ENCODE measurements at places on chromosomes 13 and 19. TPM values are rescaled to one million over a fixed set of nuclear protein-coding genes. Genes with fewer than 3 reads are reported as not detected.

Gene NPAS1
- 1.7 TPM for total RNA-seq

Gene ZNF439
- total RNA-seq: 21.1 TPM

Gene RDH8
- not detected for total RNA-seq

Gene SOHLH2
- total RNA-seq: 0.78 TPM

Gene ZSCAN4
- 0.69 TPM for total RNA-seq

Gene FBXO17
- 5.5 TPM for total RNA-seq

Gene IQCN
- total RNA-seq: 23.6 TPM

Gene GNA15
- not detected for total RNA-seq

Gene SMIM44
- not detected for total RNA-seq

Gene PLVAP
- total RNA-seq: not detected

Gene SHD
- 254 TPM for total RNA-seq

Measured in glutamatergic neuron (in vitro differentiated cells).